ENCODE measurements at places on chromosomes 2 and 18. TPM values are rescaled to one million over a fixed set of nuclear protein-coding genes. Genes with fewer than 3 reads are reported as not detected.

The GREB1 gene
- total RNA-seq = 0.05 TPM

The EFR3B gene
- total RNA-seq = 0.12 TPM

The ANKRD30BL gene
- total RNA-seq = not detected

The KLHL30 gene
- total RNA-seq = not detected

The ONECUT2 gene
- not detected for total RNA-seq

The SALL3 gene
- total RNA-seq = not detected

The REG3G gene
- not detected for total RNA-seq

The PSTPIP2 gene
- 29.2 TPM for total RNA-seq

The CCDC121 gene
- total RNA-seq = 0.54 TPM

The IL36A gene
- total RNA-seq = 0.23 TPM

The ELOA2 gene
- total RNA-seq = not detected

The NAT8 gene
- not detected for total RNA-seq

The ADGRF3 gene
- 3.4 TPM for total RNA-seq

The ARHGAP15 gene
- 56.2 TPM for total RNA-seq

The ZNF236 gene
- 17.5 TPM for total RNA-seq

The RAB6C gene
- not detected for total RNA-seq

The UPP2 gene
- not detected for total RNA-seq

The NDUFS1 gene
- total RNA-seq = 81.5 TPM

The GKN2 gene
- total RNA-seq = not detected

The TFPI gene
- 1.2 TPM for total RNA-seq

The PAX3 gene
- not detected for total RNA-seq

The PJVK gene
- total RNA-seq = 2.0 TPM

The KIF1A gene
- 0.47 TPM for total RNA-seq

The GRHL1 gene
- 1.2 TPM for total RNA-seq

The MROH2A gene
- total RNA-seq = not detected

The SP9 gene
- total RNA-seq = not detected

The RUFY4 gene
- total RNA-seq = 1.8 TPM

The EML6 gene
- 0.83 TPM for total RNA-seq

The ZFP36L2 gene
- 93.1 TPM for total RNA-seq

The PSD4 gene
- 278 TPM for total RNA-seq

The RAPGEF4 gene
- 0.37 TPM for total RNA-seq

The ANKRD30B gene
- not detected for total RNA-seq

The COL4A3 gene
- total RNA-seq = not detected

The VWC2L gene
- not detected for total RNA-seq

The LRRFIP1 gene
- 216 TPM for total RNA-seq

The ITPRIPL1 gene
- total RNA-seq = 51.4 TPM

The GCG gene
- not detected for total RNA-seq

The UGT1A10 gene
- not detected for total RNA-seq

The HOXD4 gene
- not detected for total RNA-seq

The TET3 gene
- 22.0 TPM for total RNA-seq

The HAT1 gene
- 77.1 TPM for total RNA-seq

The ALPP gene
- total RNA-seq = not detected

The ACTG2 gene
- not detected for total RNA-seq

The TSPYL6 gene
- total RNA-seq = not detected

The PID1 gene
- total RNA-seq = not detected

The REG3A gene
- not detected for total RNA-seq

The SLC4A5 gene
- 0.93 TPM for total RNA-seq

The ZNF892 gene
- 4.7 TPM for total RNA-seq

The MOGAT1 gene
- not detected for total RNA-seq

Measured in activated CD4-positive, alpha-beta T cell treated with anti-CD3 and anti-CD28 coated beads, Interleukin-2, amount 10 ng/mL, durations not matched to agents 24 days and 14 days (primary cell).